ENCODE measurements at places on chromosomes 5 and 9.

- DNase-seq = no peak
Observed at GRCh38 chr9:78781681-78782080, 484.8 kb downstream of the PSAT1 start.

DNA sequence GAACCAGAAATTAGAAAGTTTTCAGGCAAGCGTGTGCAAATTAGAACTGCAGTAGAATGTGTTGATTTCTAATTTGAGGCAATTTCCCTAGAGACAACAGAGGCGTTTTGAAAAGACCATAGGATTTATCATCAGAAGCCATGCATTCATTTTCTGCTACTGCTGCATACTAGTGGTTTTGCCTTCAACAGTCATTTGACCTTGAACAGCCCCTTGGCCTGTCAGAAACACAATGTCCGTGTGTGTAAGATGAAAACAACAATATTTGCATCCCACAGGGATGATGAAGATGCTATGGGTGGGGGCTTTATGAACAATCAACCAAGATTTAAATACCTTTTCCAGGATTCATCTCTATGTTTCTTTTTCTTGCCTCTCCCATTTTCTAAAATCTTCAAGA is 73.7 kb downstream of the PDE4D start:
- no peak for DNase-seq

GRCh38 chr9:113350937-113351336 is 1.6 kb downstream of the BSPRY start:
- no peak for DNase-seq

DNA sequence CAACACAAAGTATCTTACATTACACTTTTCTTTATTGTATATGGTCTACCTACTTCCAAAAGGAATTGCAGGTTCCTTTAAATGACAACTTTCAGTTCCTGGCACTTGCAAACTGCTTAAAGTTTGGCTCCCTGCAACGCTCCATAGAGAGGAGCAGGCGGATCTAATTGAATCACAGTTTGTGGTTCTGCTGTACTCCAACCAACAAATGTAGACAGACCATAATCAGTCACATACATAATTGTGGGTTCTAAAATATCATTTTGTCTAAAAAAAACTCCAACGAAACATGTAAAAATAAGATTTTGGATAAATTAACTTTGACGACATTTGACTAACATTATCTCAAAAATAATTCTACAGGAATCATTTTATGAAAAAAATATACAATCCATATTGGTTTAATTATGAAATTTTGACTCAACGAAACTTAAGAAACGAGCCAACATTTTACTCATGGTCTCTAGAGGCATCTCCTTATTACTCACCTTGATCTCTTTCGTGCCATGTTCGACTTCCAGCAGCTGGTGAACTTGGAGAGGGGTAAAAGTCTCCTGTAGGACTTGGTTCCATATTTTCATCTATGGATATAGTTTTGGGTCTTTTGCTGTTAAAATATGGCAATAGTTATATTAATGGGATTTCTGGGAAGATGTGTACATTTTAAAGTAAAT is 167.6 kb downstream of the NFIB start:
- no peak for DNase-seq

DNA sequence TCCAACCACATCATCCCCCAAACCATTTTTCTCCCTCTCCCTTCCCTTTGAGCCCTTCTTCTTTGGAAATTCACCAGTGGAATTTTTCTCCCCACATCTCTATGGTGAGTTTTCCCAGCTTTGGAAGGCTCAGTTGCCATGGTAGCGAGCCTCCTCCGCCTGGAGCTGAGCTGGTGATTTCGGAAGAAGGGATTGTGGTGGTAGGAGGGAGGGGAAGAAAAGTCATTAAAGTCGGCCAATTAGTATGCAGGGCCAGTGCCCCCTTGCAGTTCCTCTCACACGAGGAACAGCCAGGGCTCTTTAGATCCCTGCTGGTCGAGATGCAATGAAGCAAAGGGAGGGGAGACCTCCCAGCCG is 322.0 kb downstream of the NTRK2 start:
- no peak for DNase-seq

GRCh38 chr5:67511911-67512310 is 315.3 kb upstream of the CD180 start:
- no peak for DNase-seq

GRCh38 chr5:147920420-147921030 is 14.2 kb upstream of the C5orf46 start:
- no peak for DNase-seq

Measured in adipocyte (in vitro differentiated cells).